ENCODE measurements at places on chromosomes 6 and 20.

DNA sequence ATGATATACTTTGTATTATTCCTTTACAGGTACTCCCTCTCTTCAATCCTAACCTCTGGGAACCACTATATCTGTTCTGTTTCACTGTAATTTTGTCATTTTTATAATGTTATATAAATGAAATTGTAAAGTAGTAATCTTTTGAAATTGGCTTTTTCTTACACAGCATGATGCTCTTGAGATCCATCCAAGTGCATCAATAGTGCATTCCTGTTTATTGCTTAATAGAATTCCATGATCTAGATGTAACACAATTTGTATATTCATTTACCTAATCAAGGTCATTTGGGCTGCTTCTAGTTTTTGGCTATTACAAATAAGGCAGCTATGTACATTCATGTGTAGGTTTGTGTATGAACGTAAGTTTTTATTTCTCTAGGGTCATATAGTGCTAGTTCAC is 174.6 kb downstream of the KHDC1L start:
- no peak for DNase-seq

- no peak for DNase-seq
Measured at GRCh38 chr6:26414281-26414680, 12.2 kb downstream of the BTN3A1 start.

GRCh38 chr20:62752181-62752670 is 43.6 kb downstream of the NTSR1 start:
- no peak for DNase-seq

DNA sequence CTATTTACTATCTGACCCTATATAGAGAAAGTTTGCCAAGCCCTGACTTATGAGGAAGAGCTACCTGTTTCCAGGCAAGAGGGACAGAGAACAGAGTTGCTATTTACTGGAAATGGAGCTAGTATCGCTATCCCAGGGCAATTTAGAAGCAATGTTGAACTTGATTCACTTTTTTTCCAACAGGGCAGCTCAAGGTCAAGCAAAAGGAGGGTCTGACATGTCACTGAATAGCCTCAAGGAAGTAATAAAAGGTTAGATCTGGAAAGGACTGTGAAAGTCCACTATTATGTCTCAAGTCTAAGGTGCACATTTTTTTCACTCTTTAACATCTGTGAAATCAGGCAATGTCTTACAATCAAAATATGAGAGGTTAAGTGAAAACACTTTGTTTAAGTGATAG is 84.4 kb downstream of the CLIC5 start:
- DNase-seq = no peak

GRCh38 chr20:44586289-44586911 is 4.0 kb downstream of the PKIG start:
- DNase-seq = no peak

DNA sequence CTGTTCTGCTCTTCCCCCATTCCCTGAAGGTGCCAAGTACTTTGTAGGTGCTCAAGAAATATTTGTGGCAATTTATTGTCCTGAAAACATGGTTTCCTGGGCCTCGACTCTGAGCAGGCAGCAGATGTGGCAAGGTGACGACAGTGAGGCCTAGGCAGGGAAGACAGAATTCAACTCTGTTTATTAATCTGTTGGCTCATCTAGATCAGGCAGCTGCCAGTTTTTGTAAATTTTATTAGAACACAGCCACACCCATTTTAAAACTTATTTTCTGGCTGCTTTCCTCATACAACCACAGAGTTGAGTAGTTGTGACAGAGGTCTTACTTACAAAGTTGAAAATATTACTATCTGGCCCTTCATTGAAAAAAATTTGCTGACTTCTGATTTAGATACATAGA is 24.5 kb downstream of the MAPK14 start:
- DNase-seq = no peak

- no peak for DNase-seq
Measured at GRCh38 chr20:24116611-24117010, 128.0 kb upstream of the GGTLC1 start.

DNA sequence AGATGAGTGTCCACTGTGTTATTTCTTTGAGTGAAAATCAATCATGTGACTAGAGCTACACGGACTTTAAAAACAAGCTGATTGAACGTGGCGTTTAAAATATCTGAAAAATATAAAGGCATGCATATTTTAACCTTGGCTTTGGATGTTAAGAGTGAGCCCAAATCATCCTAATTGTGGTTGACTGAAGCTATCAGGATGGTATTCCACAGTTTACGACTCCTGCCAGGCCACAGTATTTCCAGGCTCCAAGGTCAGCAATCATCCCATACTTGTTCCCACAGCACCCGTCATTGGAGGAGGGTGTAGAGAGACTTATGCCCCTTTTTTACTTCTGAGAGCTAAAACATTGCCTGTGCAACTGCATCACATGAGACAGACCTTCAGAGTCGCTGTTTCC is 43.2 kb upstream of the TMX4 start:
- DNase-seq = no peak

DNA sequence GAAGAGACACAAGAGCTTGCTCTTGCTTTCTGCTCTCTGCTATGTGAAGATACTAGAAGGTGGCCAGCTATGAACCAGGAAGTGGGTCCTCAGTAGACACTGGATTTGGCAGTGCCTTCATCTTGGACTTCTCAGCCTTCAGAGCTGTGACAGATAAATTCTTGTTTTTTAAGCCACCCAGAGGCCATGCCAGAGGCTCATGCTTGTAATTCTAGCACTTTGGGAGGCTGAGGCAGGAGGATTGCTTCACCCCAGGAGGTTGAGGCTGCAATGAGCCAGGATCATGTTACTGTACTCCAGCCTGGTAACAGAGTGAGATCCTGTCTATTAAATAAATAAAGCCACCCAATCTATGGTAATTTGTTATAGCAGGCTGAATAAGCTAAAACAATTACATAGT is 185.5 kb upstream of the SALL4 start:
- no peak for DNase-seq

DNA sequence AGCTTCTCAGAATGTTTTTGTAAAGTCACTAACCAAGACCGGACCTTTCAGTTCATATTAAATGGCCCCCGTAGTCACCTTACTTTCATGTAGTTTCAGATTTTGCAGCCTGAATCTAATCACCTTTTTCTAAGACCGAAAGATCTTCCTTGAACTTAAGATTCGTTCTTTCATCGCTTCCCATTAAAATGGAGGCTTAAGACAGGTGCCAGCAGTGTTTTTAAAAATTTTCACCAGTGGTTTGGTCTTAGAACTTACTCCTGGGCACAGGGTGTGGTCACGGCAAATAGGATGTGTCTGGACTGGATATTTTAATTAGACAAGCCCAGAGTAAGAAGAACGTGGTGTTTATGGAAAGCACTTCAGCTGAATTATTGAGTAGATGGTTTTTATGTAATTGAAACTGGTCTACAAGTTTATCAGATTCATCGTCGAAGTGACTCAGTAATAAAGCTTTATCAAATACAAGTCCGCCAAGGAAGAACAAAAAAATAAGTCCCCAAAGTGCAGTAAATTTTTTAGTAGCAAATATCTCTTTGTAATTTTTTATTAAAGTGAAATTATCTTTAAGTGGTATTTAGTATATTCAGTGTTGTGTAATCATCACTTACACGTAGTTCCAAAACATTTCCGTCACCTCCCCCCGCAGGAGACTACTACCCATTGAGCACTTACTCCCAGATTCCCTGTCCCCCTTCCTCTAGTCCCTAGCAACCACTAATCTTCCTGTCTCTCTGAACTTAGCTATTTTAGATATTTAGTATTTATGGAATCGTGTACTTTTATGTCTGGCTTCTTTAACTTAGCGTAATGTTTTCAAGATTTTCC is 868 bp downstream of the SRSF3 start:
- peak; percentile 66 for DNase-seq

DNA sequence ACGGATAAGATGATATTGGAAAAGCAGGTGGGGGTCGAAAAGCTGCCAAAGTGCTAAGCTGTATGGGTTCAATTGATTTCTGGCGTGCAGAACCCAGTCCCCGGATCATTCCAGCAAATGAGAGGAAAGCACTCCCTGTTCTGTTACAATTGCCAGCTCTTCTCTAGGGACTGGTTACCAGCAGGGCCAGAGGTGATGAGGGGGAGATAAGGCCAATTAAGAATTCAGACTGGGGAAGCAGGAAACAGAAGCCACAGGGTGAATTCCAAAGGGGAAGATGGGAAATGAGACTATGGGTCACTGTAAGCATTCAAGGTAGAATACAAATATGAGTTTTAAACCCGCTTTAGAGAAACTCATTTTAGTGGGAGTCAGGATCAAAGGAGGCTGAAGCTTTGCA is 349.4 kb upstream of the MAP3K7 start:
- DNase-seq = no peak

GRCh38 chr6:113451049-113451448 is 406.1 kb upstream of the MARCKS start:
- no peak for DNase-seq

GRCh38 chr6:167659046-167659445 is 167.7 kb upstream of the AFDN start:
- no peak for DNase-seq

- no peak for DNase-seq
Measured at GRCh38 chr6:125299257-125299656, 2.5 kb downstream of the HDDC2 start.

DNA sequence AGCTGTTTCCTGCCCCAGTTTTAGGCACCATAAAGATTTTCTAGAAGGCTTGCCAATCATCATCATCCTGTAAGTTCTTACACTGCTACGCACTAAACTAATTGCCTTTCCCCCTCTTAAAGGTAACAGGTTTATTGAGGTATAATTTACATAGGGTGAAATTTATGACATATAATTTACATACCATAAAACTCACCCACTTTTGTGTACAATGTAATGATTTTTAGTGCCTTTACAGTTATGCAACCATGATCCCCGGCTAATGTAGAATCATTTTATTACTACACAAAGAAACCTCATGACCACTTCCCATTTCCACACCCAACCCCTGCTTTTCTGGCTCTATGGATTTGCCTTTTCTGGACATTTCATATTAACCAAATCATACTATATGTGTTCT is 21.1 kb downstream of the GCNT2 start:
- DNase-seq = no peak

DNA sequence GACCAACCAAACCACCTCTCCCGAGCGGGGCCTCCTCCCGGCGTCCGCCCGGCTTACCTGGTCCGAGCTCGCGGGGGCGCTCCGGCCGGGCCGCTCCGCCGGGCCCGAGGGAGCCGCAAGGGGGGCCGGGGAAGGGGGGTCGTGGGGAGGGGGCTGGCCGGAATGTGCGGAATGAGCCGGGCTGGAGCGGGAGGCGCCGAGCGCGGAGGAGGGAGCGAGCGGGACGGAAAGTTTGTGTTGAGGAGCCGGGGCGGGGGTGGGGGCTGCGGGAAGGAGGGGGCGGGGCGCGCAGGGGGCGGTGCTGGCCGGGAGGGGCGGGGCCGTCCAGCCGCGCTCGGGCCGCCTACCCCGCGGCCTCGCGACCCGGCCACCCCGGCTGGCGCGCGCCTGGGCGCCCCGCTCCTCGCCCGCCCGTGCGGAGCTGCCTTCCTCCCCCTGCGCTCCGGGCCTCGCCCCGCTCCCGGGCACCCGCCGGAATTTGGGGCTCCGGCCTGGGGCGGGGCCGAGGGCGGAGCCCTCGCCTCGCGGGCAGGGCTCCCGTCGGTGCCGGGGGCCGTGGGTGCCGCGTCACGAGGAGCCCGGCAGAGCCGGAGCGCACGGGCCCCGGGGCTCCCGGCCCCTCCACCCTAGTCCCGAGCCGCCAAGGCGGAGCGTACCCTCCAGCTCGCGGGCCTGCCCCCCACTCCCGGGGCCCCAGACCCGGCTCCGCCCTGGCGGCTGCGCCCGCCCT is at the start of gene TEAD3:
TSS of gene TEAD3 (minus strand) at position 239 of the 730 bp plus-strand sequence.
- peak; percentile 9 for DNase-seq

GRCh38 chr20:46752728-46753127 is 43.3 kb downstream of the SLC2A10 start:
- peak; percentile 49 for DNase-seq

DNA sequence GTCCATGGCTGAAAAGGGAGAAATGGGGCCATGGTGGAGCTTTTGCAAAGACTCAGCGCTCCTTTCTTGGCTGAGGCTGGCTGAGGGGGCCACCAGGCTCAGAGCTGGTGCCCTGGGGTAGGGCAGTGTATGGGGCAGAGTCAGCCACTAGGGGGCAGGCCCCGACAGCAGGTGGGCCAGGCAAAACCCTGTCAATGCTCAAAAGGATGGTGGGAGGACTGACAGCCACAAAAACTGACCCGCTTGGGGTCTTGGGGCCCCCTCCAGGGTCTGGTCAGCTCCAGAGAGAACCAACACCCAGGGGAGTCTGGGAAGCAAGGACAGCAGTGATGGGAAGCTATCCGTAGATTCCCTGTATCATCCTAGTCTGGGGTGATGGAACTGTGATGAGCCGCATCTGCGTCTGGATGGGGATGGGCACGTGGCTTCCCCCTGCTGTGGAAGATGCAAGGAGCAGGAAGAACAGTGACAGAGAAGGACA is 306.9 kb downstream of the DHX35 start:
- DNase-seq = peak; percentile 45

- DNase-seq = peak; percentile 51
Measured at GRCh38 chr6:99349171-99350141, at the start of gene FAXC. Gene FAXC (minus strand): TSS chr6:99349674. CDS start chr6:99349372, 302 bp downstream.

GRCh38 chr6:26124781-26125685 is 37.8 kb downstream of the HFE start:
- DNase-seq = no peak

DNA sequence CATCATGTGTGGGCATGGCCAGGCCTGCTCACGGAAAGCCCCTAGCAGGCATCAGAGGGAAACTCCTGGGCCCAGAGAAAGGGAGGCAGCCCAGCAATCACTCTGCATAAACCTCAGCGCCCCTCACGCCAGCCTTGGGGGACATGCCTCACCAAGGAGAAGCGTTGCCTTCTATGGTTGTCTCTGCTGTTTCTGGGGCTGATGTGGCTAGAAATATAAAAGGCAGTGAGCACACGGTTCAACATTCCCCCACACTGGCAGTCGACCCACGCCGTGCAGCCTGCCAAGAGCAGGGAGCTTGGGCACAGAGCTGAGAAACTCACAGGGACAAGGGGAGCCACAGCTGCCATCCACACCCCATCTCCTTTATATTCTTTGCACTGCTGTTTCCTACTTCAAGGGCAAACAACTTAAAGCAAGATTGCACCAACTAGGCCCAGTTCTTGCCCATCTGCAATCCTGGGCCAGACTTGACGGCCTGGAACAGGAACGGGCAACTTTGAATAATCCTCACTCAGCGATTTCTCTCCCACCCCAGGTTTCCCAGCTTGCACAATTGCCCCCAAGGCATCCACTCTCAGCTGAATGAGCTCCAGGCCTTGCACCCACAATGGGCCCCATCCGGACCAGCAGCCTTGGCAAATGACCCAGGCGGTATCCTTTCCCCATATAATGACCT is 35.5 kb upstream of the FOXC1 start:
- peak; percentile 56 for DNase-seq

All from midbrain (tissue), 1 donor.